ENCODE measurements at places on chromosomes 5 and 9.
A peak's percentile ranks its signal among the peaks of the same experiment; 100 is the strongest.

DNA sequence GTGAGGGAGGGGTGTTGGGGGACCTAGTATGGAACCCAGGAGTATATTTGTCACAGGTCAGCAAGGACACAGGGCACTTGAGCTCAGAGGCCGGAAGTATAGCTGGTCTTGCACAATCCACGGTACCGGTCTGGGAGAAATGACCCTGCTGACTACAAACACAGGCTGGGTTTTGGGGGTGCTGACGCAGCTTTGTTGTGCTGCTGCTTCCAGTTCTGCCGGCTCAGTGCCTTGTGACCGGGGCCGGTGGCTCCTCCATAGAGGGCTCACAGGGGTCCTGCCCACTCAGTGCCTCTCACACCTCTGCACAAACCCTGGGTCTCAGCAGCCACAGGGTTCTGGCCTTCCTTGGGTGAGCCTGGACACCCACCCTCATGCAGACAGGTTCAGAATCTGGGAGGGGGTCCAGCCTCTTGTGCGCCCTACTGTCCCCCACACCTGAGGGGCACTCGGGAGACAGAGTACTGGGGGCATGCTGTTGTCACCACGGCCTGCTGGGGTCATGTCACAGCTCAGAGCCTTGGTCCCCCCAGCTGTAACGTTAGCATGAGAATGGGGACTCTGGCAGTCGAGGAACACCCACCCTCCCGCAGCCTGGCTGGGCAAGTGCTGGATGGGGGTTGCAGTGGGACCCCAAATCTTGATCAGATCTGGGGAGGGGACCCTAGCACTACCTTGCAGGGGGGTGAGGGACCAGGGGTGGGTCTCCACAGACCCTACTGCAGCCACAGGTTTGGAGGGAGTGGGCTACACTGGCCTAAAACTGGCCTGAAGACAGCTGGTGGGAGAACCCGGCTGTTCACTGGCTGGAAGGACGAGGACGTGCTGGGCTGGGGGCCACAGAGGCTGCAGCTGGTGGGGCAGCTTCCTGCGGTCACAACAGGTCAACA, 17.7 kb downstream of the NINJ1 start:
- H3K36me3 ChIP-seq, result no peaks in the 10 kb centered on the region
- H3K27me3 ChIP-seq, result no peaks in the 10 kb centered on the region
- peak overlapping the region; percentile 79 for H3K27ac ChIP-seq
- no peak overlapping the region for H3K4me3 ChIP-seq

DNA sequence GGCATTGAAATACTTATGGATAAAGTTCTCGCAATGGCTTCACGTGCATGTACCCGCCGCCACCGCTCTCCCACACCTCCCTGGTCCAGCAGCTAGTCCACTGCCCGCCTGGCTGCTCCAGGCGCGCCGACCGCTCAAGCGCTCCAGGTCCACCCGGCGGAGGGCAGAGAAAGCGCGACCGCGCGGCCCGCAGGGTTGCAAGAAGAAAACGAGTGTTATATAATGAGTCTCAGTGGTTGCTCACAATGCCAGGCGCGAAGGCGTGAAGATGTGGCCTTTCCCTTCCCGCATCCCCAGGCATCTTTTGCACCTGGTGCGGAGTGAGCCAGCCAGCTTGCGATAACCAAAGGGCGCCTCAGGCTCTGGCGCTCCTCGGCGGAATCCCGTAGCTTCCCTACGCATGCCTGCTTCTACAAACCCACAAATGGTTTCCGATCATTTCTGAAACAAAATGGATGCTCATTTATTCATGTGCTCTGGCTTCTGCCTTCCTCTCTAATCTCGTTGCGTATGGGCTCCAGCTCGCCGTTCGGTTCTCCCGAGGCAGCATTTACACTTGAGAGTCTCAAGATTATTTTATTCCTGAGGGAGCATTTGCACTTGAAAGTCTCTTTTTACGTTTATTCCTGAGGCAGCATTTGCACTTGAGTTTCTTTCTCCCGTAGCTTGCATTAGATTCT, 25.7 kb downstream of the CDKN2A start:
- no peak overlapping the region for H3K27ac ChIP-seq
- peaks cover 100% of the 10 kb centered on the region for H3K27me3 ChIP-seq
- H3K36me3 ChIP-seq, result no peaks in the 10 kb centered on the region
- H3K4me1 ChIP-seq, result peaks cover 10% of the 10 kb centered on the region

DNA sequence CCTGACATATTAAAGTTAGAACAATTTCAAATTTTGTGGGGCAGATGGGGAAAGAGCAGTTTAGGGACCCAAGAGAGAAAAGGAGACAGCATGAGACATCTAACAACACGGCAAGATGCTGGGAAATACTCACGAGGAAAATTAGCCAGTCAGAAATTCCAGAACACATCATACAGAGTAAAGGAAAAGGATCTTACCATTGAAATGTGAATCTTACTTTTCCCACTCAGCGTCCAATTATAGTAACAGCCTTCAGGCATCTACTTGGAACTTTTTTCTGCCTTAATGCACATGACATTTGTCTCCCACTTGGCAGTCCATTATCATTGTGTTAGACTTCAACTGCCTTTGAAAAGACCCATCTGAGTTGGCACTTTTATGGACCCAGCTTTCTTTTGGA, 189.7 kb upstream of the SLC27A6 start:
- no peak overlapping the region for H3K4me3 ChIP-seq
- H3K36me3 ChIP-seq, result no peaks in the 10 kb centered on the region
- no peak for DNase-seq
- H3K27ac ChIP-seq, result no peak overlapping the region
- H3K4me1 ChIP-seq, result no peaks in the 10 kb centered on the region
- H3K27me3 ChIP-seq, result no peaks in the 10 kb centered on the region

GRCh38 chr5:54563083-54563761, 45.7 kb downstream of the SNX18 start:
- H3K27ac ChIP-seq, result no peak overlapping the region
- no peaks in the 10 kb centered on the region for H3K4me1 ChIP-seq
- H3K4me3 ChIP-seq, result no peak overlapping the region
- H3K36me3 ChIP-seq, result no peaks in the 10 kb centered on the region
- no peak for DNase-seq

DNA sequence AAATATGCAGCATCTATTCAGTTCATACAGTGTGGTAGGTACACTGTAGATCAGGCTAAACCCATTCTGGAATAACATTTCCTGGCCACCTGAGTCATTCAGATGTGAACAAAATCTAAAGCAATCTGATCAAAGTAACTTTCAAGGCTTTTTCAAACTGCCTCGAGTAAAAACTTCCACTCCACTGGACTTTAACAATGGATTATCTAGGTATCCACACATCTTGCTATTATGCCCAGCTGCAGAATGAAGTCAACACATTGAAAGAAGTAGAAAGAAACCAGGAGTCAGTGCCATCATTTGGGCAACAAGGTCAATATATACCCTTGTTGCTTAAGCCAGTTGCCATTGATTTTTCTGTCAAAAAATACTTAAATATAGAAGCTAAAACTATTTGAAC, 1352.6 kb upstream of the NUDT12 start:
- no peak for DNase-seq
- H3K27me3 ChIP-seq, result no peaks in the 10 kb centered on the region
- no peak overlapping the region for H3K4me3 ChIP-seq
- H3K27ac ChIP-seq, result no peak overlapping the region

- DNase-seq, result no peak
- H3K36me3 ChIP-seq, result no peaks in the 10 kb centered on the region
- H3K27ac ChIP-seq, result peak overlapping the region; percentile 3
- no peaks in the 10 kb centered on the region for H3K4me1 ChIP-seq
- H3K27me3 ChIP-seq, result no peaks in the 10 kb centered on the region
These were observed 110.4 kb upstream of the IFNK start for GRCh38 chr9:27413511-27414219.

DNA sequence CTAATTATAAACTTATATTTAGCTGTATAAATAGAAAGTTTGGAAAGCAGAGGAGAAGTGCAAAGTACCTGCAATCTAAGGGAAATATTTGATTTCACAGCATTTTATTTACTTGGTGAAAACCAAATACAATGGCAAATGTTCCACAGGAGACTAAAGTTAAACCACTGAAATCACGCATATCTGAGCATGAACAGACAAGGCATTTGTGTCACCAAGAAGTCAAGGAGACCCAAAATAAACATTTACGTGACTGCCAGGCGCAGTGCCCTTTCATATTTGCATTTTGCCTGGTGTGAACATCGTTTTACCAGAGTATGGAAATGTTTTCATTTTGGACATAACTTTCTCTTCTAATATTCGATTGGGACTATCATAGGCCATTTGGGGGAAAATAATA, 20.6 kb downstream of the UGCG start:
- peaks cover 48% of the 10 kb centered on the region for H3K36me3 ChIP-seq
- no peaks in the 10 kb centered on the region for H3K27me3 ChIP-seq
- no peak overlapping the region for H3K4me3 ChIP-seq
- peak overlapping the region; percentile 4 for H3K27ac ChIP-seq
- no peak for DNase-seq
- H3K4me1 ChIP-seq, result peaks cover 13% of the 10 kb centered on the region

- no peaks in the 10 kb centered on the region for H3K27me3 ChIP-seq
- H3K4me3 ChIP-seq, result no peak overlapping the region
- no peaks in the 10 kb centered on the region for H3K36me3 ChIP-seq
- DNase-seq, result no peak
- no peak overlapping the region for H3K27ac ChIP-seq
These were observed 33.6 kb downstream of the TLR4 start for GRCh38 chr9:117737721-117738226.

DNA sequence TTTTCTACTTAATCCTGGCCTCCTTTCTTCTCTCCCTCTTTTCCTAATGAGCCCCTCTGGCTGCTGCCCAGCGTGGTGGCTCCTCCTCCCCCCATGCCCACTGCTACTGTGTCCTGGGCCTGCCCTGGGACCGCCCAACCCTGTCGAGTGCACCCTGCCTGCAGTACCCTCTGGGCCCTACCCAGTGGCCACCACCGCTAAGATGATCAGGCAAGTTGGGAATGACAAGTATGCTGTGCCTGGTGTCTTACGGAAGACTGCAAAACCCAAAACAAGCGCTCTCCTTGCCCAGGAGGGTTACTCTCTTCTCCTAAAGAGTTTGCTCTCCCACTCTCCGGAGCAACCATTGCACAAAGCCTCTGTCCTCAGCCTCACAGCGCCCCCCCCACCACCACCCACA, 273.7 kb downstream of the SYK start:
- H3K4me1 ChIP-seq, result peaks cover 17% of the 10 kb centered on the region
- H3K4me3 ChIP-seq, result no peak overlapping the region
- no peaks in the 10 kb centered on the region for H3K36me3 ChIP-seq
- no peak overlapping the region for H3K27ac ChIP-seq

- peak overlapping the region; percentile 76 for H3K4me3 ChIP-seq
- H3K27ac ChIP-seq, result peak overlapping the region; percentile 87
- DNase-seq, result peak; percentile 84
- no peaks in the 10 kb centered on the region for H3K36me3 ChIP-seq
- H3K27me3 ChIP-seq, result no peaks in the 10 kb centered on the region
These were observed 541 bp downstream of the GNPDA1 start for GRCh38 chr5:142012186-142012785.

DNA sequence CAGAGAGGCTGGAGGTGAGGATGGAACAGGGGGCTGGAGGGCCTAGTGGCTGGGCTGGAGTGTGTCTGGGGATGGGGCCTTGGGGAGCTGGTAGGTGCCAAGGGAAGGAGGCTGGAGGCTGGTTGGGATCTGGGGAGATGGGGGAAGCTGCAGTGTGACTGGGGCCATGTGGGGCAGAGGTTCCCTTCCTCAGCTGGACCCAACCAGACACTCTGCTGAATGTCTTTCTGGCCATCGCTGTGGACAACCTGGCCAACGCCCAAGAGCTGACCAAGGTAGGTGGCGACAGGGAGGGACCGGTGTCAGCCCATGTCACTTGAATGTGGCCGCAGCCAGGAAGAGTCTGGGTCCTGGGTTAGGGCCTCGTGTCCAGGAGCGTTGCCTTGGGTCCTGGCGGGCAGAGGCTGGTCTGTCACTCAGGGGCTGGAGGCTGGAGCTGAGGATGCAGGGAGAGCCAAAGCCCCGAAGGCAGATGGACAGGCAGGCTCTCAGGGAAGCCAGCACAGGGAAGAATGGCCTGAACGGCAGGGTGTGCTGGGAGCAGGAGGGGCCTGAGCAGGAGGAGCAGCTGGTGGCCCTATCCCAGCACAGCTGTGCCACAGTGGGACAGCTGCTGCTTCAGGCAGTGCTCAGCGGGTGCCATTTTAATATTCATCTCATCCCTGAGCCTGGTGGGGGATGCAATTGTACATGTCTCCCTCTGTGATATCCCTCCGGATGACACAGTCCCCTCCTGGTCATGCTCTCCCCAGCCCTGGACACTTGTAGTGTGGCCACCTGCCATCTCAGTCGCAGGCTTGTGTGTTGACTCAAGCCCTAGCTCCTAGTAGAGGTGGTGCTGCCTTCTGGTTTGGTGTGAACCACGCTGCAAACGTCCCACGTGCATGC, 132.5 kb downstream of the CACNA1B start:
- H3K27me3 ChIP-seq, result no peaks in the 10 kb centered on the region
- no peak overlapping the region for H3K27ac ChIP-seq
- no peak for DNase-seq
- H3K36me3 ChIP-seq, result no peaks in the 10 kb centered on the region
- no peaks in the 10 kb centered on the region for H3K4me1 ChIP-seq

DNA sequence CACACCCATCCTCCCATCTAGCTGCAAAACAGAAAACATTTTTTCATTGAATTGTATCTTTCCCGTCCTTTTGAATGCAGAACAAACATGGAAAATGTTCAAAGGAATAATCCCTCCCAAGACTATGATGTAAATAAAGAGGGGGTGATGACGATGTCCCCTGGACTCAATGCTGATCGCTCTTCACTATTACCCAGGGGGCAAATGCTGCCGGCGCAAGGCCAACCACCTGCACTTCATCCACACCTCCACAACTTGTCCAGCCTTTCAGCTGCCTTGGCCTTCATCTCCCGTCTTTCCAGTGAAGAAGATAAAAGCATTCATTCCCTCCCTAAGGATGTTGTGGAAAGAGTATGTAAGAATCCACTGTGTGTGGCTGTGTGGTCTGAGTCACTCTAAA, 240.3 kb downstream of the AGTPBP1 start:
- no peaks in the 10 kb centered on the region for H3K36me3 ChIP-seq
- no peak for DNase-seq
- H3K27ac ChIP-seq, result no peak overlapping the region
- H3K4me1 ChIP-seq, result no peaks in the 10 kb centered on the region
- no peaks in the 10 kb centered on the region for H3K27me3 ChIP-seq

All from left lung (tissue), 14 donors.